ENCODE measurements at places on chromosomes 2 and 18.

DNA sequence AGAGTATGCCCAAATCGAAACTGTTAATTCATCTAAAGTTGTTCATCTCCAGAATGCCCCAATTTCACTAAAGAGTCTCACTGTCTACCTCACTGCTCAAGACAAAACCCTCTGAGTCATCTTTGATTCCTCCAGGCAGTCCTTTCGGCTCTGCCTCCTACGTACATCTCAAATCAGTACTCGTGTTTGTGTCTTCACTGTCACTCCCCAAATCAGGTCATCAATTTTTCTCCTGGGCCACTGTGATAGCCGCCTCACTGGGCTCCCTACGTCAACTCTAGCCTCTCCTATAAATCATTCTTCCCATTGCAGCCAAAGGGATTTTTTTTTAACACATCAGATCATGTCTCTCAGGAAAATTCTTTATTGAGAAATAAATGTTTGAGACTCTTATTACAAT lies 42.1 kb upstream of the TTC39C start:
- DNase-seq = no peak

DNA sequence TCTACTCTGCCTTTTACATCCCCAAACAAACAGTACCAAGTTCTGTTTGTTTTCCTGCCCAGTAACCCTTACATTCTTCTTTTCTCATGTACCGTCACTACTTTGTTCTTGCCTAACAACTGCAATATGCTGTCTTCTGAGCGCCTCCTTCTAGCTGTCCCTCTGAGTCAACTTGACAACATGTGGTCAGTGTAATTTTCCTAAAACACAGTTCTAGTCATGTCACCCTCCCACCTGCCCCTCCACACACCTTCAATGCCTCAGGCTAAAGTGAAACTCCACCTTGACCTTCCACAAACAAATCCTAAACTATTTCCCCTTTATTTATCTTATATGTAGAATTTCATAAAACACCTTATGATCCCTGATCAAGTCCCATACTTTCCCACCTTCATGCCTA lies 124.6 kb upstream of the CD302 start:
- DNase-seq = no peak

- no peak for DNase-seq
Observed at GRCh38 chr2:53987336-53987921, 16.6 kb upstream of the PSME4 start.

DNA sequence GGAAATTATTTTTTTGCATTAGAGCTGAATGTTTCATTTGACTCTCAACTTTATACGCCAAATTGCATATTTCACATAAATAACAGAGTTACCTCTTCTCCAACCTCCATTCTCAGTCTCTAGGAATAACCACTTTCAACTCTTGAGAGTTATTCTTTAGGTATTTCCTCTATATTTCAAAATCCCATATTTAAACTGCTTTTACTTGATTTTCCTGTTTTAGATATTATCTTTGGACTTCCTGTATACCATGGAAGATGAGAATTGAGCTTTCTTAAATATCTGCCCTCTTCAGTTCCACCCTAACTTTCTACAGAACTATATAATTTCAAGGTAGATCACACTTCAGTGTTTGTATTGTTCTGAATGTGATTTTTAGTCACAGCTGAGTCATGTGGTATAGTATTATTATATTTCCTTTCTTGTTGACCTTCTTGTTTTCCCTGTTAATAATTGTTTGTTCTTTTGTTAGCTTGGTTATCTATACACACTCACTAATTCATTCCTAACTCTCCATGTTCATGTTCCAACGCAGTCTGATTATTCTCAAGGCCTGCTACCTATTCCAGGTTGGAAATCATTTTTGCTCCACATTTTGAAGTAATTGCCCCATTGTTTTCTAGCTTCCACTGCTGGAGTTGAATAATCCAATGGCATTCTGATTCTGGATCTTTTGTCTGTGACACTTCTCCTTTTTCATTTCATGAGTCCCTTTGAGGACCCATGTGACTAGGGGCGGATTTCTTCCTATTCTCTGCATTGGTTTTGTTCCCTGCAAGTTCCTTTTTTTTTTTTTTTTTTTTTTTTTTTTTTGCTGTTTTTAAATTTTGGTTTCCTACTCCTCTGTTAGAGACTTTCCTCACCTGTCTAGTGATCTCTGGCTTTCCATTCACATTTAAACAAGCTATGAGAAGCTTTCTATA lies 156.8 kb upstream of the RBMS1 start:
- no peak for DNase-seq

GRCh38 chr2:42925742-42926433 lies 133.5 kb upstream of the HAAO start:
- no peak for DNase-seq

GRCh38 chr18:7116792-7117389 lies 706 bp downstream of the LAMA1 start:
- DNase-seq = no peak

All from GOT3 (cell line).